ENCODE measurements at places on chromosomes 6 and 20.

DNA sequence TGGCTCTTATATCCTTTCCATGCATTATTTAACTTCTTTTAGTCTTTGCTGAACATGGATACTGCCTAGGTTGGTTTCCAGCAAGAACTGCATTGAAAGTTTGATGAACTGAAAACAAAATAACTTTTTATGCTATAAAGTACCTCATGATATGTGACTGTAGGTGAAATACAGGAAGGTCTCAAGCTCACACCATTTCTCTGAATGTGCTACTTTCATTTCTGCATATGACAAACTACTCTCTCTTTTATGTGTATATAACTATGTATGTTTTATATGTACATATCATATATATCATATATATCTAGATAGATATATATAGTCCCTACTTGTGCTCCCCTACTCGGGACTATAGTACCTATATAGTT is 65.9 kb downstream of the AIG1 start:
- no peak for DNase-seq

- DNase-seq = no peak
These were observed 63.4 kb upstream of the ENPP5 start for GRCh38 chr6:46234156-46234556.

DNA sequence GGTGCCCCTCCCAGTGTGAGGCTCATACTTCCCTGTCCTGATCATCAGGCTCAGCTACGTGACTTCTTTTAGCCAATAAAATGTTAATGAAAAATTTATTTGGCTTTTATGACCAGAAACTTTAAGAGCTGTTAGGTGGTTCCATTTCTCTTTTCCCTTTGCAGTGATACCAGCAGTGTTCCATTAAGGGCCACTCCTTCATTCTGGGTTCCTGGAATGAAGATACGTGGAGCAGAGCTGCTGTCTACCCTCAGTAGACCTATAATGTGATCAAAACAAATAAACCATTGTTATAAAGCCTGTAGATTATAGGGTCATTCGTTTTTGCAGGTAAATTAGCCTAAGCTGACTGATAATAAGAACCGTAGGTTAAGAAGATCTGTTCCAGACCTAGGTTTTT is 228.0 kb downstream of the ZFAND3 start:
- DNase-seq = no peak

DNA sequence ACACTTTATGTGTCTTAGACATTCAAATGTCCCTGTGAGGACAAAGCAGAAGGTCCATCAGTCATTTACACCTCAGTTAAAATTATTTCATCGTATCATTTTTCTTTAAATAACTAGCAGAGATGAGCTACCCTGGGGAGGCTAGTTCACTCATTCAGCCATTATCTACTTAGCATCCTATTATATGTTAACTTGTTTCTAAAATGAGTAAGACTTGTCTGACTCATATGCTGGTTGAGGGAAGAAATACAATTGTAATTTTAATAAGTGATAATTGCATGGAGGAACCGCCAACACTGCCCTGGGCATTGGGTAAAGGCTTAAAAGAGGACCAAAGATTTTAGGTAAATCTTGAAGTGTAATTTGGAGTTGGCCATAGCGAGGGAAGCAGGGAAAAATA is 12.4 kb upstream of the PTPRK start:
- no peak for DNase-seq

GRCh38 chr6:135230711-135231468 is 49.8 kb downstream of the MYB start:
- no peak for DNase-seq

DNA sequence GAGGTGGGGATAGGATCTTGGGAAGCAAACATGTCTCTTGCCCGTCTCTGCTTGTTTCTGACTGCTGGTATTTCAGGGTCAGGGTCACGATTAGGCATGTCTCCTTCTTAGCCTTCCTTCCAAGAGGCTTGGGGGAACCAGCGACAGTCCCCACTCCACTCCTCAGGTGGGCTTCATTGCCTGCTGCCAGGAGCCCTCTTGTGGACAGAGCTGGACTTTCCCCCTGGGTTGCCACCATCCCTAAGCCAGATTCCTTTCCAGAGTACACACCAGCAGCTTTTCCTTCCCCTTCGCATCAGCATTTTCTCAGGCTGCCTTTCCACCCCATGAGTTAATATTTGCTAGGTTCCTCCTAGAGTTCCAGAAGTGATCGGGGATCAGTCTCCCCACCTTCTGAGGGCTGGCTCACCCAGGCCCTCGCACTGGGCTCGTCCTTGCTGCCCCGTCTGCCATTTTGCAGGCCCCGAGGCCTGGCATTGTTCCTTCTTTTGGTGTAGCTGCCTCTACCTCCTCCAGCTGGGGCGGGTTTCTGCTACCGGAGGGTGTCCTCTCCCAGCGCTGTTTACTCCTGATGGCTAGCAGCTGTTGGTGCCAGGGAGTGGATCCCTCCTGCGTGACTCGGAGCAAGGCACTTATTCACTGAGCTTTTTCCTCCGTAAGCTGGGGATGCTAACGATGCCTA is 8.8 kb upstream of the C20orf144 start:
- peak; percentile 88 for DNase-seq

- no peak for DNase-seq
These were observed 16.4 kb upstream of the COL21A1 start for GRCh38 chr6:56263596-56264315.

DNA sequence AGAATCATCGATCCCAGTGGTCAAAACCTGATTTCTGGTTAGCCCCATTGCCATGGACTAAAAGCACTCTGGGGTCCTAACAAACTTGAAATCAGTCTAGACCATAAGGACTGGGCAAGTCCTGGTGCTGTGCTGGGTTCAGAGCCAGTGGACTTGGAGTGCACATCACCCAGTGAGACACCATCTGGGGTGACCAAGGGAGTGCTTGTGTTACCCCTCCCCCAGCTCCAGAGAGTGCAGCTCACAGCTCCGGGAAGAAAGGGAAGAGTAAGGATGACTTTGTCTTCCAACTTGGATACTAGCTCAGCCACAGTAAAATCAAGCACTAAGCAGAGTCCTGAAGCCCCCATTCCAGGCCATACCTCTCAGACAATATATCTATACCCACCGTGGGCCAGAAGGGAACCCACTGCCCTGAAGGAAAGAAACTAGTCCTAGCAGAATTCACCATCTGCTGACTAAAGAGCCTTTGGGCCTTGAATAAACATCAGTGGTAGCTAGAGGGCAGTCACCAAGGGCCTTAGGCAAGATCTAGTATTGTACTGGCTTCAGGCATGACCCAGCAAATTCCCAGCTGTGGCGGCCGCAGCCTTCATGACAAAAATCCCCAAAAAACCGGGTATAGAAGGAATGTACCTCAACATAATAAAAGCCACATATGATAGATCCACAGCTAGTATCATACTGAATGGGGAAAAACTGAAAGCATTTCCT is 153.5 kb upstream of the OGFRL1 start:
- no peak for DNase-seq

- no peak for DNase-seq
These were observed 24.5 kb upstream of the TCFL5 start for GRCh38 chr20:62885896-62886708.

DNA sequence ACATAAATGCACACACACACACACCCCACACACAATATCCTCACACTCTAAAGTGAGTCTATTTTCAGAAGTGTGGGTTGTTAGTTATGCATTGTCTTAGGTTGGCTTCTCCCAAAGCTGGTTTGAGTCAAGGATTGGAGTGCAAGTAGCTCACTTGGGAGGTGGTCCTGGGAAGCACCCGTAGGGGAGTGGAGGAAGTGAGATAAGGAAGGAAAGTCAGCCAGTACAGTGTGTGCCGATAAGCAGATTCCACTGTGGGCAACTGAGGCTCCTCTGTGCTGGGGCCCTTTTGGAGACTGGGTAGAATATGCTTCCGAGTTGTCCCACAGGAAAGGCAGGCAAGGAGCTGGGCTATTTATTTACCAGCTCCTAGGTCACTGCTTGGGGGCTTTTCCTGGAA is 67.2 kb downstream of the PLCB4 start:
- DNase-seq = no peak

GRCh38 chr6:71420693-71421328 is 132.2 kb downstream of the OGFRL1 start:
- no peak for DNase-seq

GRCh38 chr6:33857093-33857931 is 53.5 kb upstream of the MLN start:
- no peak for DNase-seq

DNA sequence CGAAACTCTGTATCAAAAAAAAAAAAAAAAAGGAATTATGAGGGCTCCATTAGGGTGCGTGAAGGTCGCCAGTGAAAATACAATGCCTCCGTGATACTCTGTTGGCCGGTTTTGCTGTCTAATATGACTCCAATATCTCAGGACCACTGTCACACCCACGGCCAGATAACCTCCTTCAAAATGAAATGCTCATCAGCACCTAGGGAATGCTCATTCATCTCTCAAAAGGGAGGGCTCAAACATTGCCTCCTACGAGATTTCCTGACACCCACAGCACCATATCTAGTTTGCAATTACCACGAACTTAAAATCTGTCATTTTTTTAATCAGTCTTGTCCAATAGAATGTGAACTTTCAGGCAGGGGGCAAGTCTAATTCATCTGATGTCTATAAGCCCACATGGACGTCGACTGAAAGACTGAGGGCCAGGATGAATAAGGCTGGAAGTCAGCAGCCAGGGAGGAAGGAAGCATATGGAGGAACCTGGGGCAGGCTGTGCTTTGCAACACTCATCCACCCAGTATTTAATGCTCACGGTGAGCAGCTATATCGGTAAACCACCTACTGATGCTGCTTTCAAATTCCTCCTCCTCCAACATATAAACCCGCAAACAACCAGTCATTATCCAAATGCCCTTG is 42.8 kb downstream of the MAP3K5 start:
- no peak for DNase-seq

DNA sequence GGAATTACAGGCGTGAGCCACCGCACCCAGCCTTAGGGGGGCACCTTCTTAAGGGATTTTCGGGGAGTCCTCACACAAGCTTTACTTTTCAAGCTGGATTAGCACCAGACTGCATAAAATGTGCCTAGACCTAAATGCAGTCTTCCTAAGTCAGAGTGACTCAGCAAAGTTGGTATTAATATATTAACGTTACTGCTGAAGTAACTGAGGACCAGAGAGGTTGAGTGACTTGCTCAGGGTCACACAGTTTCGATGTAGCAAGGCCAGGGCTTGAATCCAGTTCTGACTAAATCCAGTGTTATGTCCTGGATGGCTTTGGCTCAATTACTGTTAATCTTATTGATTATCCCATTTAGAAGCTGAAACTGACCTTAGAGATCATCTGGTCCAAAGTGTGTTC is 13.4 kb downstream of the EDEM2 start:
- DNase-seq = no peak

GRCh38 chr6:156146891-156147290 is 630.3 kb upstream of the ARID1B start:
- no peak for DNase-seq
